Activated T-helper 2 cell treated with anti-CD3 and anti-CD28 coated beads, Interferon-gamma antibody, Interleukin-2, Interleukin-4, amounts not matched to agents 10 μg/mL and 5 μg/mL and 100 μg/mL, durations not matched to agents 14 hours and 24 hours and 36 hours (primary cell): ENCODE measurements at places on chromosomes 12 and 14.

- no peak for DNase-seq
Measured at GRCh38 chr12:127970491-127970890, 296.5 kb upstream of the TMEM132C start.

GRCh38 chr12:9793779-9794395, 33.2 kb upstream of the CD69 start:
- no peak for DNase-seq

DNA sequence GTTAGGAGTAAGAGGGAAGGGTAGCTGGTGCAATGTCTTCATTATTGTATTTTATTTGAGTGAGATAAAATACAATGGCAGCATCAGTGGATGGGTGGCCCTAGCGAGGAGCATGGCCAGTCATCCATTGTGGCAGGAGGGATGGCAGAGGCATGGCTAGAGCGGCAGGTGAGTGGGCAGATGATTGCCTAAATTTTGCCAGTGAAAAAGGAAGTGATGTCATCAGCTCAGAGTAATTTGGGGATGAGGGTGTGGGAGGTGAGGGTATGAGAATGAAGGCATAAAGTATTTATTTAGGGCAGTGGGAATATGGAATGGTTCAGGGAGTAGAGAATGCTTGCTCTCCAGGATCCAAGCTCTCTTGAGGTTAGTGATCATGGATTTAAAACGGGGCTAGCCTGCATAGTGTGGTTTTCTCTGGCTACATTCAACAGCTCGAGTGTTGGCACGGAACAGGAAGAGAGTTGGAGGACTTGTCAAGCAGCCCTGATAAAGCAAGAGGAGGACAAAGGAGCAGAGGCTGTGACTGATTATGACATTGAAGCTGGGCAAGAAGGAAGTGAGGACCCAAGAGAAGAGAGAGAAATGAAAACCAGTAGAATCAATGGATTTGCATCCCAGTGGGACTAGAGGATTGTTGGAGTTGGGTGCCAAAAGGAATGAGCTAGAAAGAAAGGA, 18.7 kb upstream of the SERPINA6 start:
- DNase-seq: no peak

- no peak for DNase-seq
Measured at GRCh38 chr12:4987076-4988046, 56.3 kb upstream of the KCNA5 start.

GRCh38 chr12:46657453-46658411, 168.1 kb downstream of the SLC38A4 start:
- DNase-seq: no peak

- peak; percentile 59 for DNase-seq
Measured at GRCh38 chr12:100154474-100155247, 12.0 kb upstream of the BLTP3B start.

GRCh38 chr12:70120970-70121369, 122.3 kb upstream of the CNOT2 start:
- no peak for DNase-seq

GRCh38 chr12:47819896-47820630, at the start of gene HDAC7:
Gene HDAC7 (minus strand): TSS chr12:47819903. CDS start chr12:47819785, 118 bp downstream.
- DNase-seq: peak; percentile 56

- DNase-seq: no peak
Measured at GRCh38 chr12:123939716-123940626, 32.7 kb downstream of the CCDC92 start.

- DNase-seq: no peak
Measured at GRCh38 chr14:54647378-54647777, 80.5 kb downstream of the SAMD4A start.

DNA sequence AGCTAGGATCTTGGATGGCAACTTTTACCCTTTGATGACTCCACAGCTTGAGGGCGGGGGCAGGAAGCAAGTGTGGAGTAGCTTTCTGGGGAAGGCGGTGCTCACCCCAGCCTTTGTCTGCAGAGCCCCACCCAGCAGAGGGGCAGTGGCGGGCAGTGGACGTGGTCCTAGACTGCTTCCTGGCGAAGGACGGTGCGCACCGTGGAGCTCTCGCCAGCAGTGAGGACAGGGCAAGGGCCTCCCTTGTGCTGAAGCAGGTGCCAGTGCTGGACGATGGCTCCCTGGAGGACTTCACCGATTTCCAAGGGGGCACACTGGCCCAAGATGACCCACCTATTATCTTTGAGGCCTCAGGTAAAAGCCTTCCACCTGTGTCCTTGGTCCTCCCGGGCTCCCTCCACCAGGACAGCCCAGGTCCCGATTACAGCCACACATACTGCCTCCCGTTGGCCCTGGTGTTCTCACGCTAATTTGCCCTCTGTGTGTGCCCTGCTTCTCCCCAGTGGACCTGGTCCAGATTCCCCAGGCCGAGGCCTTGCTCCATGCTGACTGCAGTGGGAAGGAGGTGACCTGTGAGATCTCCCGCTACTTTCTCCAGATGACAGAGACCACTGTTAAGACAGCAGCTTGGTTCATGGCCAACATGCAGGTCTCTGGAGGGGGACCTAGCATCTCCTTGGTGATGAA, 1.2 kb downstream of the TAPBPL start:
- no peak for DNase-seq

DNA sequence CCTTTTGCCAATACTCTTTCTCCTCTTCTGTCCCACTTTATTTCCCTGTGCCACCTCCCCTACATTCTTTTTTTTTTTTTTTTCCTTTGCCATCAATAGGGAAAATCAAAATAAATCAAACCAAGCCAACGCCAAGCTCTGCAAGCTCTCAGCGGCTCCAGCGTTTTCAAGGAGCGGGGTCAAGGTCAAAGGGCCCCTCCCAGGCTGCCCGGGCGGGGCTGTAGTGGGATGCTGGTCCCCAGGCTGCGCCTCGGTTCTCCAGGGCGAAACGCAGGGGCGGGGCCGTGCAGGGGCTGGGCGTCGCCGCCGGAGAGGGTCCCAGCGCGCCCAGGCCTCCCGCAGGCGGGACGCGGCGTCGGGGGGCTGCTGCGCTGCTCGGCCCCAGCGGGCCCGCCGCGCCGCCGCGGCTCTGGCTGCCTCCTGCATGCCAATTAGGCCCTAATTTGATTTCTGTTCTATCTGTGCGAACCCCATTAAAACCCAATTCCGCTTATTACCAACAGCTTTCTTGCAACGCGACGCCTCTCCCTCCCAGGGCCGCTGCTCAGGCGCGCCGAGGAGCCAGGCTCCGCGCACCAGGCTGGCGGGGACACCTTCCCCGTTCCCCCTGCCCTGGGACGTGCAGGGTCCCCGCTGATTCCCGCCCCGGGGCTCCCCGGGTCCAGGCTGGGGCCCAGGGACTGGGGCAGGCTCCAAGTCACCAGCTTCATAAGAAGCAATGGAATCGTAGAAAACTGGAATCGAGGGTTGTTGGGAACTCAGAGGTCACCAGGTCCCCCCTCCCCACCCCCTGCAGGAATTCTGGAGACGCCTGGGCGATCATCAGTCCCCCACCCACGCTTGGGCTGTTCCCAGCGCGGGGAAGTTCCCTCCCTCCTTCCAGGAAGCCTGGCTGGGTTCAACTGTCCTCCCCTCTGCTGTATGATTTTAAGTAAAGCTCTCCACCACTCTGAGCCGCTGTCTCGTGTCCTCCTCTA, 50.7 kb upstream of the MAP1LC3B2 start:
- no peak for DNase-seq

DNA sequence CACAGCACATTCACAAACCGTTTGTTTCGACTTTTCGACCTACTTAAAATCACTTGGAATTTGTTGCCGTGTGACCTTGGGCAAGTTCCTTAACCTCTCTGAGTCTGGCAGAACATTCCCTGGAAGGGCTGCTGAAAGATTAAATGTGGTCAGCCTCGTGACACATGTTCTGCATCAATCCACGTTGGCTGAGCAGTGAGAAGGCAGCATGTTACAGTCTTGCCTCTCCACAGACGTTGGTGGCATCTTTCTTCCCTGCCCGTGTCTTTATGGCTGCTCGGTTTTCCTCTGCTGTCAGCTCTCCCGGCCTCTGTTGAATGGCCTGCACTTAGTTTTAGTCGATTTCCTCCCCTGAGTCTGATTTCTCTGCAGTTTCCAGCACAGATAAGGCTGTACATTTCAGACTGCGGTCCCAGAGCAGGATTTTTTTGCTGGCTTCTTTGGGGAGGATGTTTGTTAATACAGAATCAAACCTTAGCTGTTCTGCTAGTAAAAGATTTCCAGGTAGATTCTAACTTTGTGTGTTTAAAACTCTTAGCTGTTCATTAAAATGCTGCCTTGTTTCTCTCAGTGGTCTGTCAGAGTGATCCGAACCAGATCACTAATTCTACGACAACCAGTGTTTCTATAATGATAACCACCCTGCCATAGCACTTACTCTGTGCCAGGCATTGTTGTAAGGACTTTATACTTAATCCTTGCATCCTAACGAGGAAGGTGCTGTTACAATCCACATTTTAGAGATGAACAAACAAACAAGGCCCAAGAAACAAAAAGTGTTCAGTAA, 217.1 kb downstream of the CHST11 start:
- no peak for DNase-seq

DNA sequence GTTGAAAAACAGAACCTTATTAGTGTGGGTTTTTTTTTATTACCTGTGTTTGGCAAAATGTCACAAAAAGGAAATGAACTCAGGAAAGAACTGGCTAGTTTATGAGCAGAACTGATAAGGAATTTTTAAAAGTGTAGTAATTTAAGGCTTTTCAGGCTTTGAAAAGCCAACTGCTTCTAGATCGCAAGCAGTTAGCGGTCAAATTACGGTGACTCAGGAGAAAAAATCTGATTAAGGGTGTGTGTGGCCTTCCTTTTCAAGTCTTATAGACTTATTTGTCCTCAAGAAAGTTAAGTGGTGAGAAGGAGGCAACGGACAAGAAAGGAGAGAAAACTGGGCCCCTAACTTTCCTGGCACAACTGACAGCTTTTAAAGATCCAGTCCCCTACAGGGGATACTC, 33.4 kb downstream of the PDZRN4 start:
- no peak for DNase-seq

GRCh38 chr12:113457710-113458109, 14.0 kb downstream of the LHX5 start:
- no peak for DNase-seq

DNA sequence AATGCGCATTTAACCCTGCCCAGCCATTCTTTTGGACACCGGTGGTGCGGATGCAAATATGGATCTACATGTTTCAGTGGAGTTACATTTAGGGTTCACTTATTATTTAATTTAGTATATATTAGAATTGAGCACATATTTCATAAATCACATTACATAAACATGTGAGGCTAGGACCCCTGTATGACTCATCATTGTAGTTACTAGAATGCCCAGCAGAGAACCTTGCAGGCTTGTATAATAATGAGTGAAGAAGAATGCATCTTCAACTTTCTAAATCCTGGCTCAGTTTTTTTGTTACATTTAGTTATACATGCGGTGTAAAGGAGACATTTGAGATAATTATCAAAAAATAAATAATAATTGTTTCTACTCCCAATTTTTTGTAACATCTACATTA, 369.0 kb downstream of the ATP23 start:
- DNase-seq: no peak

DNA sequence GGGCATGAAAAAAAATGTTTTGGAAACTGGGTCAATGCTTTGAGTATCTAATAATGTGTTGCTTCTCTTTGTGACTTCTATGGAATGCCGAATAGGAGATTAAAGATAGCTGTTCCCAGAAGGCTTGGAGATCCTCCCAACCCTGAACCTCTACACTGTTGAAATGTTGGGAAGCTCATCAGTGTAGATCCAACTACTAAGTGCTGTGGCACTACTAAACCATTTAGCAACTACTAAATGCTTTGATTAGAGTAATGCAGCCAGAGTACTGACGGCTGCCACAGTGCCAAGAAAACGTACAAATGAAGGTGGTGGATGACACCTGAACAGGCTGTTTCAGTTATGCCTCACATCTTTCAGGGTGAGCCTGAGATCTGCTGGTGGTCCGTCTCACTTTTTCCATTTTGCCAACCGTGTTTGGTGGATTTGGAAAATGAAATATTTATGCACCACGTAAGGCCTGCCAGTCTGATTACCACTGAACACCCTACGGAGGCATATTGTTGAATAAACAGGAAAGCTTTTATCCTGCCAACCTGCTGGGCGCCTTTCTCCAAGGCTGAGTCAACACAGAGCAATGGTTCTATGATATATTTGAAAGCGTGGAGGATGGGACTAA, 938.0 kb upstream of the FLRT2 start:
- DNase-seq: no peak

DNA sequence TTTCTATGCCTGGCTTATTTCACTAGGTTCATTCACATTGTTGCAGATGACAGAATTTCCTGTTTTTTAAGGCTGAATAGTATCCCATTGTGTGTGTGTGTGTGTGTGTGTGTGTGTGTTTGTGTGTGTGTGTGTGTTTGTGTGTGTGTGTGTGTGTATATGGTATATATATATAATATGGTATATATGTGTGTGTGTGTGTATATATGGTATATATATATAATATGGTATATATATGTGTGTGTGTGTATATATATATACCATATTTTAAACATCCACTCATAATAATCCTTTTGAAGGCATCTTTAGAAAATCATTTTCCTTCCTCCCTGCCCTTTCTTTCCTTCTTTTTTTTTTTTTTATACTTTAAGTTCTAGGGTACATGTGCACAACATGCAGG, 5.0 kb upstream of the CCDC198 start:
- DNase-seq: no peak

DNA sequence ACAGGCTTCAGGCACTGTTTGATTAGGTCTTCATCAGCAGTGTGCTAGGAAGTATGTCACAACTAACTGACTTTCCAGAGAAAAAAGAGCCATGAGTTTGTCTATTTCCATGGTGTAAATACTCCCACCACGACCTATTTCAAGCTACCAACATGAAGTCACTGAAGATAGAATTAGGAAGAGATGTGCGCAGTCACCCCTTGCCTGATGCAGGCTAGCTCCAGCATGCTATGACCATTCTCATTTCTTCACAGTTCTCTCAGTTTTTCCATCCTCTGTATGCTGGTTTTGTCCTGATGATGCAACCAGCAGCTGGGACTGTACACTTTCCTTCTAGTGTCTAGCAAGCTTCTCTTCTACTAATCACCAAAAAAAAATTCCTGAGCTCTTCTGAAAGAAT, 191.6 kb upstream of the NUDT4 start:
- no peak for DNase-seq

DNA sequence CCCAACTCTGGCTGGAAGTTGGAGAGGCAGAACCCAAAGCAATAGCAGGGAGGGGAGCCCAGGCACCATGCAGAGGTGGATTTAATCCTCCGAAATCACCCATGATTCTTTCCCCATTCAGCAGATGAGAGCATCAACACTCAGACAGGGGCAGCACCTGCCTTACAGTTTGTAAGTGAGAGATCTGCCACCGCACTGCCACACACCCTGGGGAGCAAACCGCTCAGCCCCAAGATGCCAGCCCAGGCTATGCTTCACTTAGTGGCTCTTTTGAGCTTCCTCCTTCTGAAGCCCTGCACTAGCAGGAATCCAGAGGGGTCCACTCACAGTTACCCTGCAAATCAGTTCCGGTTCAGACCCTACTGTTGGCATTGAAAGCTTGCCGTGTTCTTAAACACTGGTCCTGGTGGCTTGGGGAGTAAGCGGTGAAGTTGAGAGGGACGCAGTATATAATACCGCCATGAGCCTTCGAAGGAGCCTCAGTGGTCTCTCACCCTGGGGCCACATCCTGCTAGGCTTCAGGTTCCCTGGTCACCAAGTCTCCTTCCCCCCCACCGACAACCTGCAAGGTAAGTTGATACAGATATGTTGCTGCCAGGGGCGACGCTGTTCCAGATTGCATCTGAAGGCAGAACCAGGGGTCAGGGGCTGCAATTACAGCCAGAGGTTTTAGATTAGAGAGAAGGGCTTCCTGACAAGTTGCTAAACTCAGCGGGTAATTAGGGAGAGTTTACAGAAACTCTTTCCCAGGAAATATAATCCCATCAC, 72.0 kb upstream of the CCND2 start:
- no peak for DNase-seq
